ENCODE measurements at places on chromosomes 6 and 20.

DNA sequence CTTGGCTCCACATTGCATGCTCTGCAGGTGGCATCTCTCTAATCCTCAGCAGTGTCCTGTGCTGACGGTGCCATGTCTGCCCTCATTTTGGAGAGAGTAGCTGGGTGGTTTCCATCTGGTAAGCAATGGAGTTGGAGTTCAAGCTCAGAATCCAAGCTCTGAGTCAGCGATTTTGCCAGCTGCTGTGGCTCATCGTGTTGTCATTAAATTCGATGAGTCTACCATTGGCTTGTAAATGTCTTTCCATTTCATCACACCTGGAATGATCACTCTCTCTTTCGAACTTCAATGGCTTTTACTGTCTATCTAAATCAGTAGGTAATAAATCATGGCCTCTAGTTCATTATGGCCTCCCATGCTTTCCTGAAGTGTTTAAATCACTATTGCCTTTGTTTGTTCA is 378.5 kb upstream of the TSHZ2 start:
- no peak for DNase-seq

GRCh38 chr20:45994761-45995493 is 13.8 kb upstream of the MMP9 start:
- no peak for DNase-seq

- DNase-seq: peak; percentile 52
These were observed 116.4 kb upstream of the RIPOR2 start for GRCh38 chr6:25052181-25052580.

GRCh38 chr6:74058606-74059005 is 362.6 kb downstream of the CD109 start:
- no peak for DNase-seq

GRCh38 chr6:36685926-36686667 is 7.6 kb downstream of the CDKN1A start:
- peak; percentile 62 for DNase-seq

DNA sequence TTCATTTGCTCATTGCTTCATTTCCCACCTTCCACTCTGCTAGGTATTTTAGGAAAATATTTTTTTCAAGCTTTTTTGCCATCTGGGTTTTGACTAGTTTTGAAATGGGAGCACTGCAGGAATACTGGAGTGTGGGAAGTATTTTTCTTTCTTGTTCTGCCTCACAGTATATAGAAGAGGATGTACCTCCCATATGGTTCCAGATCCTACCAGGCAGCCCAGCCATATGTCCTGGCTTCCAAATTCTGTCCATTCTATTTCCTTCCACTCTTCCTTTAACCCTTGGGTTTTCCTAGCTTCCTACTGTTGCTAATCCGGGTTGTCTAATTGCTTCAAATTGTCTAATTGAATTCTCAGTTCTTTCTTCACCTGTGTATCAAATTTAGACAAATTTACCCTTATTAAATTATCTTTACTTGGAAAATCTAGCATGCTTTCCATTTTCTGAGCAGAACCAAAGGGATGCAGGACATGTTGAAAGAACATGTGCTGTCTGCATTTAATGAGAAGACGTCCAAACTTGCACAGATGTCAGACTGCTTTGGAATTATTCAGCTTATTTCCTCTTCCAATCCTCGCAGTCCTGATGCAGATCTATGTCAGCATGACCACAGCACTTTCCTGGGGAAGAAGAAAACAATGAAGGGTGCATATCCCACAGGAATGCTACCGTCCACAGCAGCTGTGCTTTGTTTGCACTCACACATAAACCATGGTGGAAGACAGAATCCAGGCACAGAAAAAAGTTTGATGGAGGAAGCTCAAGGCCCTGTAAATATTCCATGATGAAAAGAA is 1273.9 kb upstream of the MAP3K7 start:
- no peak for DNase-seq

DNA sequence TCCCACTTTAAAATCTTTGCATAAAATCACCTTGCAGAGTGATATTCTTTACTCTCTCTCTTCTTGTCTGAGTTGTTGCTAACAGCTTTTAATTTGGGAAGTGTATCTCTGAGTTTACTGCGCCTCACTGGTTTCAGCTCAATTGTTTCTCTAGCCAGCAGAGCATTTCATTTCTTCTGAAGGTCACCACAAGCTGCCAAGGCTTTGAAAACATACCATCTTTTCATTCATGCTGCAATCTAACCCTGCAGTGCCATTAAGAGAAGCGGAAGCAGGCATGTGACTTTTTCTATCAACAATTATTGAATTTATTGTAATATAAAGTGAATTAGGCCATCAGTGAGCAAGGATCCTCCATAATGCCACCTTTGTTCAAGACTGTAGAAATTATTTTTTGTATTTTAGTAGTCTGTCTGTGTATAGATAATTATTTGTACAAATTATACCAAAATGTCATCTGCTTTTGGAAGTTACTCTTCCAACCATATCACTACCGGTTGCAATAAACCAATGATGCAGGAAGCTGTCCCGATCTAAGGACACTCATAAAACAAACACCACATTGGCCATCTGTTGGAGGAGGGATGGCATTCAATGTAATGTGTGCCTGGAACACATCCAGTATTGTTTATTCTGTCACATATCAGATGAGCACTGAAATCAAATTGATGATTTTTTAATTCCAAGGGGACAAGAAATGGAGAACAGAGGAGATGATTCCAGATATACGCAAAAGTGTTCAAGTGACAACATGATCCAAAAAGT is 26.8 kb downstream of the HS3ST5 start:
- DNase-seq: no peak

DNA sequence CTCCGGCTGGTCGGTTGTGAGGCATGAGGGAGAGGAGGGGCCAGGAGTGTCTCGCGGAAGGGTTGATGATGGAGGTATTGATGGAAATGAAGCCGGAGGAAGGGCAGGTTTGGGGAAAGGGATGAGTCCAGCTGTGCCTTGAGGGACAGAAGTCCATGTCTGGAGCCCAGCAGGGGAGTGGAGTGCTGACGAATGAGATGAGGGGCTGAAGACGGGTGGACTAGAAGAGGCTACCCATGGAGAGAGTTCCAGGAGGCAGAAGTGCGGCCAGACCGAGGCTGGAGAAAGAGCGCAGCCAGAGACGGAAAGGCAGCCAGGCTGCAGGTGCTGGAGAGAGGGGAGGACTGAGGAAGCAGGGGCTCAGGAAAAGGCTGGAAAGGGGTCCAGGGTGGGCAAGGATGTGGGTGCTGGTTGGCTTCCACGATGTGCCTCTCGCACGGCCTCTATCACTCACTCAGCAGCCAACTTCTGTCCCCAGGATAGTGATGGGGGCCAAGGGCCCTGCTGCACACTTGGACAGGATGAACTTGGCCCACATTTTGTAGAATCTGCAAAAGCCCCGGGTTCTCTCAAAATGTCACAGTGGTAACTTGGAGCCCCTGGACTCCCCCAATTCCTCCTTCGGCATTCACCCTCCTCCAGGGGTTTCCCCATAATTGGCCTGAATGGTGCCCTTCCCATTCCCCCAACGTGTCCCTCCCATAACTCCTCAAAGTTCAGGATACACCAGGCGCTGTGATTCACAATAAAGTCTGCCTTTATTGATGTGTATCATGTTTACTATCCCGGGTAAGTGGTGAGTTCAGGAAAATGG is 627 bp upstream of the EIF6 start:
- DNase-seq: no peak

DNA sequence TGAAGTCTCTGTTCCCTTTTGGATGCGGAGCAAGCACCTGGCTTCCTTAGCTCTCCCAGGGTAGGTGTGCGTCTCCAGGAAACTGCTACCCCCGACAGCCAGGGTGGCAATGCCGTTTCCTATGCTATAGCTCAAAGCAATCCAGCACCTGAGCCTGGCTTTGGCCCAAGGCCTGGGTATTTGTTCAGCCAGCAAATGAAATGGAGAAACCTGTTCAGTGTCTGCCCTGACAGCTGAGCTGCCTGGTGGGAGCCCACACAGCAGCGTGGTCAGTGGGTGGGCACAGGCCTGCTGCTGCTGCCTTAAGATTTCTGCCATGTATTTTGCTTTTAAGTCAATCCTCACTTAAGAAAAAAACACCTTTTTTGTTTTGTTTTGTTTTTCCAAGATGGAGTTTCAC is 13.7 kb downstream of the SPATA2 start:
- DNase-seq: no peak

DNA sequence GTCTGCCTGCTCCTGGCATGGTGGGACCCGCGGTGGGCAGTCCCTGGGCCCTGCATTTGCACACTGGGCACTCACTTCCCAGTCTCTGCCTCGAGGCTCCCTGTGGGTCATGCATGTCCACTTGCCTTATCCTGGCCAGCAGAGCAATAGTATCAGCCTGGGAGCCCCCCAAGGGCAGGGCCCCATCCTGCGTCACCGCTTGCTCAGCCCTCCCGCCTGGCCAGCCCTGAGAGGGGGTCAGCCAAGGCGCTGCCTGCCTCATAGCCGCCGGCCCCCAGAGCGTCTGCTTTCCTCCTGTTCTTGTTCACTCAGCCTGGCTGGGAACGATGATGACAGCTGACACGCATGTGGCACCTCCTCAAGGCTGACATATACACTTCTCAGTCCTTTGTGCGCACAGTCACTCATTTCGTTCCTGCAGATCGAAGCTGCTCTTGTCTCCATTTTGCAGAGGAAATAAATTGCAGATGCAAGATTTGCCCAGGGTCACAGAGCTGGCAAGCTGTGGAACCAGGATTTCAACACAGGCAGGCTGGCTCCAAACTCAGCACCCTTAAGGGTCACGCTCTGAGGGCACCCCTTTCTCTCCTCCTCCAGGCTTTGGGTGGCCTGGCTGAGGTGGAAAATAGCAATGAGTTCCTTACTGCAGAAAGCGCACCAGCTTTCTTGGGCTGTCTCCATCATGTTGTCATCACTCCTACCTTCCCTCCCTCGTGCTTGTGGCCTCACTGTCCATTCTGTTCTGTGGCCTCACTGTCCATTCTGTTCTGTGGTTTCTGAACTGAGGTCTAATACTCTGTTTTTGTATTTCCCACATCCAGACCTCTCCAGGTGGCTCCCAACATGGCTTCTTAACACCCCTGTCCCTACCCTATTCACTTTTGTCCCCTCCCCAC is 17.2 kb downstream of the KCNK17 start:
- no peak for DNase-seq

GRCh38 chr6:52305411-52305810 is 20.9 kb upstream of the MCM3 start:
- DNase-seq: no peak

GRCh38 chr6:21003780-21004541 is 469.7 kb downstream of the CDKAL1 start:
- DNase-seq: no peak

- DNase-seq: no peak
These were observed 176.6 kb downstream of the MRPL14 start for GRCh38 chr6:43950731-43951062.

DNA sequence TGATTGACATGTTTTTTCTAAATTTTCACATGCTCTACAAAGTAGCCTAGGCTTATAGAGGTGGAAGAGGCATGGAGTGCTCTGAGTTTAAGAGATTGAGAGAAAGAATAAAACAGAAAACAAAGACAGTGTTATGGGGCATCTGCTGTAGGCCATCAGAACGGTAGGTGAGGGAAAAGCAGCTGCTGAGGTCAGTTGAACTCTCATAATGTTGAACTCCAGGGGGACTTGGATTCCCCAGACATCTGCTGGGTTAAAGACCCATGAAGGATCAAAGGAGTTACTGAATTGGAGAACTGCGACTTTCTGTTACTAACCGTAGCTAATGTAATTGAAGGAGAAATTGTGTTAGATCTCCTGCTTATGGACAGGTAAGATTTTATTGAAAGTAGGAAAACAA is 333.9 kb downstream of the TFAP2B start:
- DNase-seq: no peak

GRCh38 chr6:143867236-143867635 is 3.0 kb downstream of the ZC2HC1B start:
- no peak for DNase-seq

GRCh38 chr20:19021406-19022117 is 190.9 kb upstream of the SLC24A3 start:
- no peak for DNase-seq

GRCh38 chr6:44262467-44263353 is 2.6 kb downstream of the NFKBIE start:
- DNase-seq: no peak

- peak; percentile 30 for DNase-seq
These were observed 175.8 kb upstream of the GGTLC1 start for GRCh38 chr20:24164360-24164759.

DNA sequence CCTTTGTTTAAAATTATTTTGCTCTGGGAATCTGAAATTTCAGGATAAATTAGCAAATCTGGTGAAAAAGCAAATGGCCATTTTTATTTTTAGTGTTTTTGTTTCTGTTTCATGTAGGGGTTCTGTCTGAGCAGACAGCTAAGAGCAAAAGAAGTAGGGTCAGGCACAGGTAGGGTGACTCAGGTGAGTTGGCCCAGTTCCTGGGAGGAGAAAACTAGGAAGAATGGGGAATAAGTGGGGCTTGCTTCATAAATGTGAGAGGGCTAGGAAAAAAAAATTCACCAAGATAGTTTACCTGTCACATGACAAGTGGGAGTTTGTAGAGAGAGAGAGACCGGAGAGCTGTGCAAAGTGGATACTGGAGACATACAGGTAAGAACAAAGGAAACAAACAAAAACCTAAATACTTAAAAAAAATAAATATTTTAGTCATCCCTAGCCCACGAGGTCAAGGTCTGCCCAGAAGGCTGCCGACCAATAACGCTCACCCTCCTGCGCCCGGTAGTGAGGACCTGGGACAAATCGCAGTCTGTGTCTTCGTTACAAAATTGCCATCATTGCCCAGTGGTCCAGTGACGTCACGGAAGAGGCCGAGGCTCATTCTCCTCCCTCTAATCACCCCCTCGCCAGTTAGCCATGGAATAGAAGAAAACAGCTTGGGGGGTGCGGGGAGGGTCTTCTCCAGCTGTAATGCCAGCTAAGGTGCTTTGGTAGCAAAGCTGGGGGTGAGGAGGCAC is 2.3 kb downstream of the THBD start:
- DNase-seq: no peak

- no peak for DNase-seq
These were observed 555.6 kb downstream of the KIF16B start for GRCh38 chr20:16017656-16018055.

Measured in NB4 (cell line).